ENCODE measurements at places on chromosomes 5 and 9.

GRCh38 chr5:59036274-59036961 is 453.5 kb downstream of the RAB3C start:
- H3K36me3 ChIP-seq: no peaks in the 10 kb centered on the region
- no peak overlapping the region for H3K4me3 ChIP-seq
- DNase-seq: no peak
- H3K27me3 ChIP-seq: peaks cover 9% of the 10 kb centered on the region
- no peaks in the 10 kb centered on the region for H3K4me1 ChIP-seq

DNA sequence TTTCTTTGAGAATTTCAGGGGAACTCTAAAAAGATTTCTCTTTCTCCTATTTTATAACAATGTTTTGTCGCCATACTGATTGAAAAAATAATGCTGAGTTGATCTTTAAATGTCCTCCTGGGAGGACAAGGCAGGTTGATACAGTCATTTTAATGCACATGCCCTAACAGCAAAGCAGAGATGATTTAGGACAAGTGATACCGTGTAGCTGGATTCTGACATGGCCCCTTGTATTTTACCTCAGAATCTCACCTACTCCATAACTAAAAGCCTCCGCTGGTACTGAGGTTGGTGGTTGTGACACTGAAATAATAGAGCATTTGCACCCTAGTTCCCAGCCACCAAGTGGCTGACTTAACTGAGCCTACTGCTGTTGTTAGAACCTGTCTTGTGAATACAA is 811 bp upstream of the LRRTM2 start:
- H3K27ac ChIP-seq: peak overlapping the region; percentile 85
- H3K4me1 ChIP-seq: peaks cover 4% of the 10 kb centered on the region
- H3K27me3 ChIP-seq: no peaks in the 10 kb centered on the region
- no peak overlapping the region for H3K4me3 ChIP-seq

DNA sequence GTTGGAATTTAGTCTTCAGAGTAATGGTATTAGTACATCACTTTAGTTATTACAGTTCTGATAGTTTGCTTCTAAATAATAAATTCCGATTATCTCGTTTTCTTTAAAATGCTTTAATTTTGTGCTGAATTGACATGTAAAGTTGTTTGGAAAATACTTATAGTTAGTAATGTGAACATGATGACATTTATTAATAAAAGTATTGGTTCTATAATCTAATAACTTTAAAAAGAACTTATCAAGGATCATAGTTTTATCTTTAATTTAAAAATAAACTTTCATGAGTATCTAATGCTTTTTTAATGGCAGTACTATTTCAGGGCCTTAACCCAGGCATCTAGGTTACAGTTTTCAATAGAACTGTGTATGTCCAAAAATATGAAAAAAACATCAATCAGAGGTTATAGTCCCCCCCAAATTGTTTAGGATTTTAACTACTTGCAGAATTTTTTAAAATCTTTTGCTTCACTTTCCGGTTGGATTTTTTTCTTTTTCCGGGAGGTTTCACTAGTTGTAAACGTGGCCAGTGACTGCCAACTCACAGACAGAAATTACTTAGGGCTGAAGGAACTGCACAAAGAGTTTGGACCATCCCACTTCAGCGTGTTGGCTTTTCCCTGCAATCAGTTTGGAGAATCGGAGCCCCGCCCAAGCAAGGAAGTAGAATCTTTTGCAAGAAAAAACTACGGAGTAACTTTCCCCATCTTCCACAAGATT is 680 bp downstream of the GPX8 start:
- peak overlapping the region; percentile 41 for H3K4me3 ChIP-seq
- H3K4me1 ChIP-seq: no peaks in the 10 kb centered on the region
- H3K27ac ChIP-seq: peak overlapping the region; percentile 36
- DNase-seq: peak; percentile 49
- peaks cover 8% of the 10 kb centered on the region for H3K36me3 ChIP-seq

DNA sequence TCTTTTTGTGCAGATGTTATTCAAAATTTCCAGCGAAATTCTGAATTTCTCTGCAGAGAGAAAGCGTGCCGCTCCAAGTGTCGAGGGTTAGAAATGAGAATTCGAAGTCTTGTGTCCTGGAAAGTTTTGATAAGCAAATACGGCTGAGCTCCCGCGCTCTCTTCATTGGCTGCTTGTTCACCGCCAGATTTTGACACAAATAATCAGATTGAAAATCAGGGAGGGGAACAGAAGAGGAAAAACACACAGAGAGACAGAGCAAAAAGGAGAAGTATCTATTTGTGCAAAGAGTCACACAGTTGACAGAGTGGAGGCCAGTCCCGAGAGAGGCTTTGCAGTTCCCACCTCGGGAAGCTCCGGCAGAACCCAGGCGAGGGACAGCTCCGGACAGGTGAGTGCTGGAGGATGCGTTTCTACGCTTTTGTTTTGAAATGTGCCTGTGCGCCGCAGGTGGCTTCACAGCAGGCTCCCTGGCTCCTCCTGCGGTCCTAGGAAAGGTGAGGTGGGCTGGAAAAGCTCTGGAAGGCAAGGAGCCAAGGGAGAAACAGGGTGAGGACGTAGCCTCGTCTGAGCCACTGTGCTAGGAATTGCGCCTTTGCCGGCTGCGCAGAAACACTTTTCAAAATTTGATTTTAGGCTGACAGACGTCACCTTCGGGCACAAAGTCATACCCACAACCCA is at the start of gene GFI1B:
Gene GFI1B, plus strand, starts transcription at position 244 of the 681 bp plus-strand sequence. CDS start 7,985 bp downstream, outside the sequence.
- H3K4me1 ChIP-seq: no peaks in the 10 kb centered on the region
- no peaks in the 10 kb centered on the region for H3K36me3 ChIP-seq
- no peak within 1 kb of the TSS for H3K27ac ChIP-seq
- DNase-seq: no peak
- H3K27me3 ChIP-seq: no peaks in the 10 kb centered on the region
- no peak within 1 kb of the TSS for H3K4me3 ChIP-seq

DNA sequence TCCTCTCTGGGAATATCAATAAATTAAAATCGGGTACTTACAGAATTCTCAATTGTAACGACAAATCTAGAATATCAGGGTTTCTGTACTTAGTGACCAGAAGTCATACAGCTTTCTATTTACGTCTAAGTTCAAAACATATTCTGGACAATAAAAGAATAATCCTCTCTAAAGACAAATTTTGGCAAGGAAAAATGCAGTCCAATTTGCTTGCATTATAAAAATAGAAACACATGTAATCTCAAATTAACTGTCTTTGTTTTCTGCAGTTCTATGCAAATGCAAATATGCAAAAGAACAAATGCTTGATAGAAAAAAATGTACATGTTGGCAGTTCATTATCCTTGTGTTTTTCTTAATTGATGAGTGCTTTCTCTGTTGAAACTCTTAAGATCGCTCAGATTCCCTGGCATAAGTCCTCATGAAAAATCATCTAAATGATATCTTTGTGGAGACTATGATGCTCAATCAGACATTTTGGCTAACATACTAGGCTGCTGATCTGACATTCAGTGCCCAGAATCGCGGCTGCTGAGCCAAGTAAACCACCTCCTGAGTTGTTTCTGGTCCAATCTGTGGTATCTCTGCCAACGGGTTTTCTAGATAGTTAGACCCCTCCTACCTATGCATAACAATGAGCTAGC is 990.1 kb upstream of the C9orf72 start:
- H3K27ac ChIP-seq: no peak overlapping the region
- no peaks in the 10 kb centered on the region for H3K27me3 ChIP-seq
- no peaks in the 10 kb centered on the region for H3K4me1 ChIP-seq
- no peaks in the 10 kb centered on the region for H3K36me3 ChIP-seq
- H3K4me3 ChIP-seq: no peak overlapping the region

GRCh38 chr5:160837211-160837610 is 14.8 kb downstream of the ATP10B start:
- no peak overlapping the region for H3K4me3 ChIP-seq
- no peak for DNase-seq
- H3K36me3 ChIP-seq: no peaks in the 10 kb centered on the region
- no peaks in the 10 kb centered on the region for H3K4me1 ChIP-seq
- H3K27ac ChIP-seq: no peak overlapping the region

DNA sequence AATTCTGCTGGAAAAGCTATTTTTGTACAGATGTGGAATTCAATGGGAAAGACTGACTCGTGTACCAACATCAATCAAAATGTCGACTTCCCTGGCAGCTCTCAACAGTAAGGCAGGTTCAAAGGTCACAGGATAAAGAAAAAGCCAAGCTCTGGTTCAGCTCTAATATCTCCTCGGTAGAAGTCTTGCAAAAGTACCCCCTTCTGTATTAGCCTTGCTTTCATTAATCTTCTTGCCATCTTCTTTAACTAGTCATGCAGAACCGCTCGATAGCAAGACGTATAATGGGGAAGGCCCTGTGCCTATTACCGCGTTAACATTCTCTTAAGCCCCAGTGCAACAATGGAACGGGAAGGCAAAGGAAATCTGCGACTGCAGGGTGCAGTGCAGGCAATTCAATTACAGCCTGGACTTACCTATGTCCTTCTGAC is 201.2 kb downstream of the GAPVD1 start:
- no peak for DNase-seq
- no peaks in the 10 kb centered on the region for H3K36me3 ChIP-seq
- no peaks in the 10 kb centered on the region for H3K27me3 ChIP-seq
- H3K4me1 ChIP-seq: no peaks in the 10 kb centered on the region
- no peak overlapping the region for H3K27ac ChIP-seq

DNA sequence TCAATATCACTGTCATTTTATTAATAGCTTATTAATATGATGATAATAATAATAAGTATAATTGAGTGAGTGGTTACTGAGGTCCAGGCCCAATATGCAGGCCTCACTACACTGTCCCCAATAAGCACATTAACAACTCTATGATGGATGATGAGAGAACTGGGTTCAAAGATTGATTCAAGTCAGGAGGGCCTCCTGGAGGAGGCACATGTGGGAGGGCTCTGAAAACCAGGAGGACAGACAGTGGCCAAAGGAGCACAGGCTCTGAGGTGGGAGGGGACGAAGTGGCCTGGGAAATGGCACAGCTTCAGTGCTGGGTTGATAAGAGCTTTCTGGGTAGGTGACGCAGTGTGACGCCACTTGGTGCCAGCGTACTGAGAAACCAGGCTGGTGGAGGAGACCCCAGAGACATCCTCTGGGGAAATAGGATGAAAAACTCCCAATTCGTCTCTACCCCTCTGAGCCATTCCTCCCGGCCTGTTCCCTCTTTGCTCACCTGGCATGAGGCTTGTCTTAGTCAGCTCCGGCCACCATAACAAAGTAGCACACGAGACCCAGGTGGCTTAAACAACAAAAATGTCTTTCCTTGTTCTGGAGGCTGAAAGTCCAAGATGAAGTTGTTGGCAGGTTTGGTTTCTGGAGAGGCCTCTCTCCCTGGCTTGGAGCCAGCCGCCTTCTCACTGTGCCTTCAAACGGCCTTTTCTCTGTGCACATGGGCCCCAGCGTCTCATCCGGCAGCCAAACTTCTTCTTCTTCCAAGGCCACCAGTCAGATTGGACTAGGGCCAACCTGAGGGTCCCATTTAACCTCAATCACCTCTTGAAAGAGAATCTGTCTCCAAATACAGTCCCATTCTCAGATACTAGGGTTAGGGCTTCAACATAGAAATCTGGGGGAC is 31.6 kb downstream of the NTNG2 start:
- no peak overlapping the region for H3K4me3 ChIP-seq
- no peak overlapping the region for H3K27ac ChIP-seq
- no peaks in the 10 kb centered on the region for H3K36me3 ChIP-seq
- DNase-seq: no peak

DNA sequence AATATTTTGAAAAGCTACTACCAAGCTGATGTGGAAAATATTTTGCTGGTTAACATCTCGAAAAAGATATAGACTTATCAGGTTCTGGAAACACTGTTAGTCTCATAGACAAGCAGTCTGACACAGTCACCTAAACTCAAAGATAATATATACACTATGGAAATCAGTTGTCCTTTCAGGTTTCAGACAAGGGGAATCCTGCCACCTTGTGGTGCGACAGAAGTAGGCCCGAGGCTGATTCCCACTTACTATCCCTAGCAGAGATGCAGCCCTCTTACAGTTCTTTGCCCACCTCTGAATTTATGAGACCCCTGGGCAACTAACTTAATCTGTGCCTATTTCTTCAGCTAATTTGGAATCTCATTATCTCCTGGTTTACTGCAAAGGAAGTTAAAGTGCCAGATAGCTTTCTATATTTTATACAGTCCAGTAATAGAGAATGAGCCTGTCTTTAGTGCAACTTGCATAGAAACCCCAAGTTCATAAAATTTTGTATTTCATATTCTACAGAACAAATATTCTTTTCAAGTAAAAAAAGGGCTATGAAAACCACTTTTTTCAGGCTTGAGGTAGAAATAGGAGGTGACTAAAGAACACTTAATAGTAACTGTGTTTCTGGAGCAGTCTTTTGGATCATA is 16.9 kb downstream of the RAD1 start:
- H3K4me3 ChIP-seq: no peak overlapping the region
- no peaks in the 10 kb centered on the region for H3K36me3 ChIP-seq
- no peaks in the 10 kb centered on the region for H3K4me1 ChIP-seq
- H3K27ac ChIP-seq: no peak overlapping the region

DNA sequence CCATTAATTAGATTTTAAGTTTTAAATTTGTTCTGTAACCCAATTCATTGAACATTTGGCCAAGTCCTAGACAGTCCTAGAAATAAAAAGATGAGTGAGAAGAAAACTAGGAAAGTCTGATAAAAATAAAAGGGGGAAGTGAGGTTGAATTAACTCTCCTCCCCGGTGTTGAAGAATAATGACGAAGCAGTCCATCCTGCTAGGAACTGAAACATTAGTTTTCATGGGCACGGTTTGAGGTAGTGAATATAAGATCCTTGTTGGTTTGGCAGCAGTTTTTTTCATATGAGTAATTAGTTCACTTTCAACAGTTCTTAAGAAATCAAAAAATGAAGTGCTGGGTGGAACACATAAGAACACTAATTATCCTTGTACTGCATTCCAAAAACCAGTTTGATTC is 103.1 kb downstream of the MTREX start:
- no peak for DNase-seq
- no peaks in the 10 kb centered on the region for H3K4me1 ChIP-seq
- no peak overlapping the region for H3K4me3 ChIP-seq
- H3K27ac ChIP-seq: no peak overlapping the region

- no peak overlapping the region for H3K27ac ChIP-seq
- H3K4me3 ChIP-seq: no peak overlapping the region
- H3K4me1 ChIP-seq: no peaks in the 10 kb centered on the region
Observed at GRCh38 chr5:32195265-32195664, 21.1 kb upstream of the GOLPH3 start.

GRCh38 chr5:68395926-68396511 is 180.5 kb downstream of the PIK3R1 start:
- peaks cover 10% of the 10 kb centered on the region for H3K4me1 ChIP-seq
- H3K4me3 ChIP-seq: no peak overlapping the region
- no peaks in the 10 kb centered on the region for H3K36me3 ChIP-seq
- H3K27ac ChIP-seq: peak overlapping the region; percentile 86

DNA sequence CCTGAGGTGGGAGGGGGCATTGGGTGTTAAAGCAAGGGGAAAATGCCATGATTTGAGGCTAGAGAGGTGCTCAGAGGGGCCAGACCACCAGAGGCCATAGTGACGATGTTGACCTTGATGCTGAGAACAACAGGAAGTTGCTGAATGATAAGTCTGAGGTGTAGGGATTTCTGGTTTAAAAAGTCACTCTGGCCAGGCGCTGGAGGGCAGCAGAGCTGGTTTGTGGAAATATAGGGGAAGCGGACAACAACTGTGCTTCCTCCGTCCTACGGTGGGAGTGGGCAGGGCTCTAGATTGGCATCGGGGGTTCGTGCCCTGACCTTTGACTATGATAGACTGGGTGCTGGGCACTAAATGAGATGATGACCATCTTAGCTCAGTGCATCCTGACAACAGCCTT is 44.7 kb downstream of the STOM start:
- peak overlapping the region; percentile 96 for H3K27ac ChIP-seq
- H3K36me3 ChIP-seq: peaks cover 12% of the 10 kb centered on the region
- H3K4me3 ChIP-seq: no peak overlapping the region
- no peak for DNase-seq

- no peaks in the 10 kb centered on the region for H3K4me1 ChIP-seq
- H3K27me3 ChIP-seq: no peaks in the 10 kb centered on the region
- H3K27ac ChIP-seq: peak overlapping the region; percentile 99
- DNase-seq: peak; percentile 90
- no peaks in the 10 kb centered on the region for H3K36me3 ChIP-seq
- H3K4me3 ChIP-seq: peak overlapping the region; percentile 73
Observed at GRCh38 chr9:14314929-14315874, 1.3 kb upstream of the NFIB start.
